Daoy (cell line): ENCODE measurements at places on chromosomes 6 and 20. TPM values are rescaled to one million over a fixed set of nuclear protein-coding genes. Genes with fewer than 3 reads are reported as not detected.

DNA sequence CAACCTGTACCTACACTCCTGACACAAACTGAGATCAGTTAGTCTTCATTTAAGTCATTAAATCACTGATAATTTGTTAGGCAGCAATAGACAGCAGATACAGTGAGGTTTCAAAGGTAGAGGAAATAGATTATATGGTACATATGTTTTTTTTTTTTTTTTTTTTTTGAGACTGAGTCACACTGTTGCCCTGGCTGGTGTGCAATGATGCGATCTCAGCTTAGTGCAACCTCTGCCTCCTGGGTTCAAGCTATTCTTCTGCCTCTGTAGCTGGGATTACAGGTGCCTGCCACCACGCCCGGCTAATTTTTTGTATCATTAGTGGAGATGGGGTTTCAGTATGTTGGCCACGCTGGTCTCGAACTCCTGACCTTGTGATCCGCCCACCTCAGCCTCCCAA is 38.2 kb upstream of the KIF13A start:
- no peak for DNase-seq

GRCh38 chr6:154247119-154247861 is 109.3 kb downstream of the IPCEF1 start:
- DNase-seq: no peak

The DTD1 gene
- total RNA-seq: 80.6 and 107 TPM in 2 replicates

DNA sequence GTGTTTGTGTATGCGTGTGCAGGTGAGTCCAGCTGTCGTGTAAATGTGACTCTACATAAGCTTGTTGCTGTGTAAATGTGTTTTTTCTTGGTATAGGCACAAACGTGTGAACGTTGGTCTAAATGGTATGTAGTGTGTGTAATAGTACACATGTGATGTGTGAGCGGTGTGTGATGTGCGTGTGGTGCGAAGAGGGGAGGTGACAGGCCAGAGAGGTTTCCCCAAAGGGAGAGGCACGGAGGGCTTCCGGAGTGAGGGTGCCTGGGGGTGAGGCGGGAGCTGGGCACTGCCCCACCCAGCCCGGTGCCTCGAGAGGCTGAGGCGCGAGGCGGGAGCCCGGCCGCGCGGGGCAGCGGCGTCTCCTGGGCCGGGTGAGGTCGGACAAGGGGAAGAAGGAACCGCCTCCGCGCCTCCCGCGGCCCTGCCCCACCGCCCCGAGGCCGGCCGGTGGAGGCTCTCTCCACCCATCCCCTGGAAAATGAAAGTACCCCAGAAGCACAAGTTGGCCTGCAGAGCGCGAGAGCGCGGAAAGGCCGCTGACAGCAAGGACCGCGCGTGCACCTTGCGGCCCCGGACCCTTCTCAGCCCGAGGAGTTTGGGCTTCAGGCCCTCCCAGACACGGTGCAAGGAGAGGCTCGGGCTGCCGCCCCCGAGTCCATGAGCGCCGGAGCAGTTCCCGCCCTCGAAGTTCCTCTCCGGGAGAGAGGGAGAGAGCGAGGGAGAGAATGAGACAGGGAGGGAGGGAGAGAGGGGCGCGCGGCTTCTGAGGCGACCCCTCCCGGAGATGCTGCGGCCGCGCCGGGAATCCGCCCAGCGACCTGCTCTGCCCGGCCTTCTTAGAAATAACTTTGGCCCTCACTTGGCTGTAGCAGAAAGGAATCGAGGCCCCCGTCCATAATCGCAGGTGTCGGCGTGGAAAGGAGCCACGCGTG is 43.2 kb upstream of the OSTM1 start:
- DNase-seq: peak; percentile 64

The TNFRSF21 gene
- 38.7 and 39.3 TPM in 2 replicates for total RNA-seq

- DNase-seq: no peak
These were observed 212.6 kb downstream of the CLIC5 start for GRCh38 chr6:45803071-45803470.

GRCh38 chr20:13458860-13459451 is 179.8 kb downstream of the TASP1 start:
- peak; percentile 11 for DNase-seq

The ARHGAP40 gene
- total RNA-seq: not detected in 2 replicates

DNA sequence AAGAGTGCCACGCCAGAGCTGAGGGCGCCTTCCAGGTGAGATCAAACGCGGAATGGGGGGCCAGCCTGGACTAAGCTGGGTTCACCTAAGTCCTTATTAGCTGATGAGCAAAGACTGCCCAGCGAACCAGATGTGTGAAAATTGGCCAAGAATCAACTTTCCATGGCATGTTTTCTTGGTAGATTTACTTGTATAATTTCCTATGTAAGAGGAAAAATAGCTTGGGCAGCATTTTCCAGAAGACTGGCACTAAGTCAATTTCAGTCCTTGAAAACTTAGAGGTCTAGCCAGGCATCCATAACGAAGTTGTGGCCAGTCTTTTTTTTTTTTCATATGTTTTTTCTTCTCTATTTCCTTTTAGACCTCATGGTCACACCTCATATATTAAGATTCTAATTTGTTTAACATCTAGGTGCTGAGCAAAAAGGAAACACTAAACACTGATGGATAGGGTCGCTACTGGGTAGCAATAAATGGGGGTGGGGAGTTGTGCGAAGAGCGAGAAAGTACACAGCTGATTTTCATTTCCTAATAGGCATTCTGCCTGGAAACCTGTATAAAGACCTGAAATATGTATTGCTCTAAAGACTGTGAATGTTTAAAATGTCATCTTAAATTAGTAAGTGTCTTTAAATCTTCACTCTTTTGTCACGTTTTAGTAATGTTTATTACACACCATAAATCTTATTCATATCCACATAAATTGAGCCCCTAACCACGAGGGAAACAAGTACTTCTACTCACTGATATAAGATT is 188.8 kb downstream of the CD83 start:
- DNase-seq: no peak

GRCh38 chr20:61690993-61691838 is 374.5 kb downstream of the TAF4 start:
- no peak for DNase-seq

The ANKRD60 gene
- not detected in 2 replicates for total RNA-seq

The RAET1L gene
- 0.36 and 1.1 TPM in 2 replicates for total RNA-seq

DNA sequence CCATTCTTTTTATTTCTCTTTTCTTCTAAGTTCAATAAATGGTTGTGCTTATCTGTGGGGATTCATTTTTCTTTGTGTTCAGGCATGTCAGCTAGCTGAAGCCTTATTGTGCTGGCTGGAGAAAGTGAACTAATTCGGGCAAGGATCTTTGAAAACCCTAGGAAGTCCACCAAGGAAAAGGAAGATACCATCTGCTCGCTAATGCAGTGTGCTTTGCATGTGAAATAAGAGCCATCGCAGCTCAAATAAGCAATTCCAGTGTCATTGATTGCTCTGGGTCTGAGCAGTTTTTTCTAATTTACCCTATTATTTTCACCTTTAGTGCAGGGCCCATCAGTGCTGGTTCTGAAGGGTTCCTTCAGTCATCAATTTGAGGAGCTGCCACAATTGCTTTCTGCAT is 309.4 kb upstream of the SOX4 start:
- no peak for DNase-seq
